ENCODE measurements at places on chromosomes 12 and 14.

- no peak for DNase-seq
Measured at GRCh38 chr12:122042910-122043309, 21.2 kb downstream of the BCL7A start.

DNA sequence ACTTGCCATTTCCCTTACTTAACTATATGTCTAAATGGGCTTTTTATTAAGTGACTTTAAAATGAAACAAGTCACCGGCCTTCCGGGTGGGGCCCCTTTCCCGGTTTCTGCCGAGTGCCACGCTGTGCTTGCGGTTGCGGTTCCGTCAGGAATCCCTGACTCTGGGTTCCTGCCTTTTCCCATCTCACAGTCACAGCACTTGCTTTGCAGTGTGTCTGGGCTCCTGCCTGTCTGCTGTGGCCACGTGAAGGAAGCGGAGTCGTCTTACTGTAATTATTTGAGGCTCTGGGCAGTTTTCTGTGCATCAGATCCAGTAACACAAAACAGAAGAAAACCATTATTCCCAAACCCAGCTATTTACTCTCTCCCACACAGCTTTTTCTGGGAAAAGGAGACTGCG is 44.0 kb upstream of the FRMD6 start:
- no peak for DNase-seq

DNA sequence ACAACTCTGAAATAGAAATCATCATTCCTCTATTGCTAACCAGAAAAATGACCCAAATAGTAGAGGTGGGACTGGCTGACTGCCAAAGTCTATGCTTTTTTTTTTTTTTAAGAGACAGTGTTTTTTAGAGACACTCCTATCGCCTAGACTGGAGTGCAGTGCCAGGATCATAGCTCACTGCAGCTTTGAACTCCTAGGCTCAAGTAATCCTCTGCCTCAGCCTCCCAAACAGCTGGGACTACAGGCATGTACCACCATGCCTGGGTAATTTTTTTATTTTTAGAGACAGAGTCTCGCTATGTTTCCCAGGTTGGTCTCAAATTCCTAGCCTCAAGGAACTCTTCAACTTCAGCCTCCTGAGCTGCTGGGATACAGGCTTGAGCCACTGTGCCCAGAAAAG is 19.2 kb downstream of the NR2C1 start:
- no peak for DNase-seq

DNA sequence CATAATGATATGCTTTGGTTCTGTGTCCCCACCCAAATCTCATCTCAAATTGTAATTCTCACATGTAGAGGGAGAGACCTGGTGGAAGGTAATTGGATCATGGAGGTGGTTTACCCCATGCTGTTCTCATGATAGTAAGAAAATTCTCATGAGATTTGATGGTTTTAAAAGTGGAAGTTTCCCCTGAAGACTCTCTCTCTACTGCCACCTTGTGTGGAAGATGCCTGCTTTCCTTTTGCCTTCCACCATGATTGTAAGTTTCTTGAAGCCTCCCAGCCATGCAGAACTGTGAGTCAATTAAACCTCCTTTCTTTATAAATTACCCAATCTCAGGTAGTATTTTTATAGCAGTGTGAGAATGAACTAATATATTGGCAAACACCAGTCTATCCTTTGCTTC is 260.4 kb upstream of the PPFIA2 start:
- DNase-seq: no peak

DNA sequence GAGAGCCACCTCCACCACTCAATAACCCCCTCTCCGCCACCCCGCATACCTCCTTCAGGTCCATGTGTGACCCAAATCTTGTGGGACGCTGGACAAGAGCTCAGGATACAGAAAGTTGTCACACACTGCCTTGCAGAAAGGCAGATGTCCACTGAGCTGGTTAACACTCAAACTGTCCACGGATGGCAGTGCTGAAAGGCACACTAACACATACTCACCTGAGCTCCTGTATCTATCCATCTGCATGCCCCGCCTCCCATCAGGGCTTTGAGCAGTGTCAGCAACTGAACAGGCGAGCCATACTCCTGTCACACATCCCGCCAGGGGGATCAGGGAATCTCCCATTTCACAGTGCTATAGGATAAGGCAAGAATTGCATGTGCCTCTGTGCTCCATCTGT is 642.0 kb downstream of the GALC start:
- DNase-seq: no peak

All from omental fat pad (tissue), 4 donors.